ENCODE measurements at places on chromosomes 4 and X. TPM values are rescaled to one million over a fixed set of nuclear protein-coding genes. Genes with fewer than 3 reads are reported as not detected.

DNA sequence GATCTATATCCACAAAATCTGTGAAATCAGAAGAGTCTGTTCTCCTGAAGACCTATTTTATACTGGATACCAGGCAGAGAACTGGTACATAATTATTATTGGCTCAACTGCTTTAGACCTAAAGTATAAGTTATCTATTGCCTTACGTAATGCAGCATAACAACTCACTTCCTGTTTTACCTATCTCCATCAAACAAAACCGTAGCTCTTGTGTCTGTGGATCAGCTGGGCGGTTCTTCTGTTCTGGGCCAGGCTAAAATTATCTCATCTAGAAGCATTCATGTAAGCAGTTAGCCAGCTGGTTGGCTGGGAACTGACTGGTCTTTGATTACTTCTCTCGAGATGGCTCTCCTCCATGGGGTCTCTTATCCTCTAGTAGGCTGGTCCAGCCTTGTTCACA, 57.8 kb downstream of the PPP1R2C start:
- no peak for DNase-seq
- H3K4me3 ChIP-seq = no peak overlapping the region
- H3K27ac ChIP-seq = no peak overlapping the region
- peaks cover 6% of the 10 kb centered on the region for H3K4me1 ChIP-seq
- peaks cover 3% of the 10 kb centered on the region for H3K27me3 ChIP-seq

- no peak overlapping the region for H3K27ac ChIP-seq
- peaks cover 7% of the 10 kb centered on the region for H3K4me1 ChIP-seq
- H3K4me3 ChIP-seq = no peak overlapping the region
- H3K36me3 ChIP-seq = peaks cover 38% of the 10 kb centered on the region
These were observed 100.1 kb downstream of the LCORL start for GRCh38 chr4:17921451-17921850.

DNA sequence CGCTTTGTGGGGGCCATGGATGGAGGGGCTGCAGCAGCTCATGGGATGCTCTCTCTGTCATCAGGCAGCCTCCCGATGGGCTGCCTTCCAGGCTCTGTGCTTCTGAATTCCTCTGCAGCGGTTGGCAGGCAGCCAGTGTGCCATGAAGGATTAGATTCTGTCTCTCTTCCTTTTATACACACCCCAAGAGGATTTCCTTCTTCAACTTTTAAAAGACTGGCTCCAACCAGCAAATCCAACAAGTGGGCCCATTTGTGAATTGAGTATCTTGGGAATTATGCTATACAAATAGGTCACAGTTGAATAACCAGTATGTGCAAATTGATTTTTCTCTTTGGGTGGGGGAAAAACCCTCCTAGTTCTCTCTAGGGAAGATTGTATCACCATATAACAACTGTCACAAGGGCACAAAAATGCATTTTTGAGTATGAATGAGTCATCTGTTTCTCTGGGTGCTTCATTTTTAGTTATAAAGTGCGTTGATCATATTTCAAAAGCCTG, 96.8 kb upstream of the FAT1 start:
- no peaks in the 10 kb centered on the region for H3K27me3 ChIP-seq
- DNase-seq = no peak
- no peak overlapping the region for H3K27ac ChIP-seq

DNA sequence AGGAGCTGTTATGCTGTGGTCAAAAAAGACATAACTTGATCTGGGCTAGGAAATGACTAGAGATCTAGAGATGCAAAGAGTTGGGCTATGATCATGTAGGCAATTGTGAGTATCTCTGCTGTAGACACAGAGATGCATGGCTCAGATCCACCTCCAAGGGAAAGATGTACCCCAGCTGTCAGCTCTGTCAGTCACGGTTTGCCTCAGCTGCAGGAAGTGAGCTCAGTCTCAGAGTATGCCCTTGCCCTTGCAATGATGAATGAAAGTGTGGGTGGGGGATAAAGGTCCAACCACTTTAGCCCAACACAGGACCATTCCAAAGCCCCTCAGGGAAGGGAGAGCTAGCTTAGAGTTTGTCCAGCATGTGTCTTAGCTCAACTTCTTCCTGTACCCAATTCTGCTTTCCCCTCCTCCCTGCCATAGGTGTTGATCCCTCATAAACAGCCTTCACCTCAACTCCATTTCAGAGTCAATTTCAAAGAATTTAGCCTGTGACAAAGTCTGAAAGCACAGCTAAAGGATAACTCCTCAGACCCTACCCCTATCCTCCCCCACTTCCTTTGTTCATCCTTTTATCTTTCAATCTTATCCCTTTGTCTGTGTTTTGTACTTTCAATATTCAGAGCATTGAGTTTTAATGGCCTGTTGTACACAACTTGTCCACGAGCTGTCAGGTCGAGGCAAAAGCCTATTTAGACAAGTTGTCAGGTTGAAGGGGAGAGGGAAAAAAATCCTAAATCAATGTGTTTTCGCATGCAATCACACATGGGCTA, 90.6 kb downstream of the MID1IP1 start:
- H3K4me1 ChIP-seq = no peaks in the 10 kb centered on the region
- no peak overlapping the region for H3K4me3 ChIP-seq
- peaks cover 2% of the 10 kb centered on the region for H3K27me3 ChIP-seq
- H3K36me3 ChIP-seq = no peaks in the 10 kb centered on the region

DNA sequence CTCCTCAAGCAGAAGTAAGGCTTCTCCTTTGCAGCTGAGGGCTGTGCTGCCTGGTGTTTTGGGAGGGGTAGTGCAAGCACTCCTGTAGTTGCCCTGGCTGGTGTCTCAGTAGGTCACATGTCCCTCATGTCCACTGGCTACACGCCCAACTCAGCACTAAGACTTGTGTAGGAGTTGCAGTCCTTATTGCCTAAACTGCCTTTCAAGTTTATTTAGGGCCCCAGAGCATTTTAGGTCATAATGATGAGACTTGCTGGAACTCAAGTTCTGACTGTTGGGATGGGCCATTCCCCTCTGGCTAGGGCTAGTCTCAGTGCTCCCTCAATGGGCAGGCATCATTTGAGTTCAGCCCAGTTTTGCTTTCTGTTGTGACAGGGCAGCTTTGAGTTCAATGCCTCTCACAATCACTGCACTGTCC, 44.1 kb downstream of the PPM1K start:
- H3K27ac ChIP-seq = no peak overlapping the region
- H3K36me3 ChIP-seq = no peaks in the 10 kb centered on the region
- H3K27me3 ChIP-seq = peaks cover 5% of the 10 kb centered on the region
- no peak overlapping the region for H3K4me3 ChIP-seq

Gene ARSD
- polyA plus RNA-seq = 16.0 TPM

Gene LPAR4
- not detected for polyA plus RNA-seq

Gene RRH
- polyA plus RNA-seq = not detected

Gene LIMCH1
- not detected for polyA plus RNA-seq
